GM12891 (cell line): ENCODE measurements at places on chromosomes 1 and 21.

GRCh38 chr1:187037973-187038553 is 209.3 kb downstream of the PLA2G4A start:
- no peak for DNase-seq

DNA sequence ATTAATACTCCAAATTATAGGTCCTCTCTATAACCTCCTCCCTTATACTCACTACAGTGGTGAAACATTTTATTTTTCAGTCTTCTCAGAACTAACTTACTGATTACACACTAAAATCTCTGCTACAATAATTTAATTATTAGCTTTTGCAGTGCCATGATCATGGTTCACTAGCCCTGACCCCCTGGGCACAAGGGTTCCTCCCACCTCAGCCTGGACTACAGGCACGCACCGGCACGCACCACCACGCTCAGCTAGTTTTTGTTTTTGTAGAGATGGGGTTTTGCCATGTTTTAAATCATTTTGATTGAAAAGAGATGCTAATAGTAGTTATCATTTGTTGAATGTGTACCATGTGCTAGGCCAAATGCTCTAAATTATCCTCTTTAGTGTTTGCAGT is 6.3 kb downstream of the PATJ start:
- DNase-seq, result no peak

DNA sequence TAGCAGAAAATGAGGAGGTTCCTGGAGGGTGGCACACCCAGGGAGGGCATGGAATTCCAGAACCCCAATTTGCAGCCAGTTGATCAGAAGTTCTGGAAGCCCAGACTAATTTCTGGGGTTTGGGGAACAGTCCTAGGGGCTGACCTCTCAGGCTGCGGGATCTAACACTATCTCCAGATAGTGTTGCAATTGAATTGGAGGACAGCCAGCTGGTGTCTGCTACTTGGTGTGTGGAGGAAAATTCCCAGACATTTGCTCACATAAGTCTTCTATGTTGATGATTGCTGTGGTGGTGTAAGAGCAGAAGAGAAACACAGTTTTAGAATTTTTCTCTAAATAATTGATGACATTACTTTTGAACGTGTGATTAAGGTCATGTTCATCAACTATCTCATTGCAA is 154.3 kb upstream of the RNPC3 start:
- DNase-seq, result no peak

- DNase-seq, result no peak
Observed at GRCh38 chr1:33848205-33848937, 15.5 kb upstream of the HMGB4 start.

DNA sequence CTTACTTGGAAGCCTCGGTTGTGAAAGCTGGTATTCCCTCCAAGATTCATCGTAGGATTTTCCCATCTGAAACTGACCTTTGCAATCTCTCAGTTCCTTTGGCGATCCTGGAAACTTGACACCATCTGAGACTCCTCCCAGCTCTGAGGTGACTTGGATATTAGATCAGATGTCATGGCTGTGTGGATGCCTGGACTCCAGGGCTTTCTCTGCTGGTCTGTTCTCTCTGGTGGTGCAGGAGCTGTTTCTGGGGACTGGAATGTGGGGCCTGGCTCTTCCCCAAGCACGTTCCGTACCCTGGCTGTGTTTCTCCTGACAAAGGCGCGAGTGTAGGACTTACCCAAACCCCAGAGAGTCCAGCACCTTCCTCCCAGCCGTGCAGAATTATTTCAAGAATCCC is 252.2 kb downstream of the RPS6KC1 start:
- DNase-seq, result no peak

DNA sequence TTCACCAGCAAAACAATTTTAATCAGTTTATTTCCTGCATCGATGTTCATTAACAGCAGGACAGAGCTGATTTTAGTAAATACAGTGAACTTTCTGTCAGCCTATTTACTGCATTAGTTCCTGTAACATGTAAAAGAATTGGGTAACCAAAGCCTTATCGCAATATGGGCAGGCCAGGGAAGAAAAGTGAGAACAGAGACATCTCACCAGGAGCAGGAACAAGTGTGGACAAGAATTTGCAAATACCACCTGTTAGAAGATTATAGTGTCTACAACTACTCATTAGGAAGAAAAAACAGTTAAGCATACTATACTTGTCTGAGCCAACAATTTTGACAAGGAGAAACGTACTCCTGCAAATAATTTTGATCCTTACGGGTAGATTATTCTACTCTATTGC is 1293.9 kb downstream of the PLA2G4A start:
- DNase-seq, result no peak

DNA sequence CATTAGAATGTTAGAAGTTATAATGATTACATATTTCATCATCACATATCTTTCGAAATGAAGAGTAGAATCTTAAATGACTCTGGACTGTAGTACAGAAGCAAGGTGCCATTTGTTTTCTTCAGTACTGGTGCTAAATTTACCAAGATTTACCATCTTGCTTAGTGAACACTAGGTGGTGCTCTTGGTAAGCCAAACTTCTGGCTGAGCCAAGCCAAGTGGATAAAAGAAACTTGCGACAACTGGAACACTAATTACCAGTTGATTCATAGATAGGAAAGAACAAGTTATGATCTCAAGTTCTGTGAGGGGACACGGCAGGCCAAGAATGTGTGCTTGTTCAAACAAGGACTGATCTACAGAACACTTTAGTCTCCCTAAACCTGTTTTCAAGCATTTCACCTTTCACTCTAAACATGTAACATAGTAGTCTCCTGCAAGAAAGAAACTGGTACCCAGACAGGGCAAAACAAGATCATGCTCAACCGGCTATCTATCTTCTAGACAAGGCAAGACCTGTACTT is 19.8 kb downstream of the SPRTN start:
- DNase-seq, result peak; percentile 23

DNA sequence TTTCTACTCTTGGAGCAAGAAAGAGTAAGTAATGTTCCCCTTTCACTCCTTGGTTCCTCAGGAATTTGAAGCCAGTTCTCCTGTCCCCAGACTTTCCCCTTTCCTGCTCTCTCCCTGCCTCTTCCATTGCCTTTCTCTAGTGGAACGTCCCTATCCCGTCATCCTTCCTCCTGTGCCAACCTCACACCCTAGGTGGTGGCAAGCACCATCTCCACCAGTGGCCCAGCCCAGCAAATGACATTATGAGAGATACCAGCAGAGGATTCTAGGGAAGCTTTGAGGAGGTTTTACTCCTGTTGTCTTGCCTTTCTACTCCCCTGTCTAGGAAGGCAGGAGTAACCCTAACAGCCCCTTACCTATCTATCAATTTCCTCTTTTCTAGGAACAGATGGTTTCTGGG is 8.1 kb upstream of the TACSTD2 start:
- DNase-seq, result no peak

GRCh38 chr1:42350086-42350485 is 15.1 kb upstream of the FOXJ3 start:
- no peak for DNase-seq

GRCh38 chr21:32348604-32349332 is 44.0 kb downstream of the URB1 start:
- no peak for DNase-seq

DNA sequence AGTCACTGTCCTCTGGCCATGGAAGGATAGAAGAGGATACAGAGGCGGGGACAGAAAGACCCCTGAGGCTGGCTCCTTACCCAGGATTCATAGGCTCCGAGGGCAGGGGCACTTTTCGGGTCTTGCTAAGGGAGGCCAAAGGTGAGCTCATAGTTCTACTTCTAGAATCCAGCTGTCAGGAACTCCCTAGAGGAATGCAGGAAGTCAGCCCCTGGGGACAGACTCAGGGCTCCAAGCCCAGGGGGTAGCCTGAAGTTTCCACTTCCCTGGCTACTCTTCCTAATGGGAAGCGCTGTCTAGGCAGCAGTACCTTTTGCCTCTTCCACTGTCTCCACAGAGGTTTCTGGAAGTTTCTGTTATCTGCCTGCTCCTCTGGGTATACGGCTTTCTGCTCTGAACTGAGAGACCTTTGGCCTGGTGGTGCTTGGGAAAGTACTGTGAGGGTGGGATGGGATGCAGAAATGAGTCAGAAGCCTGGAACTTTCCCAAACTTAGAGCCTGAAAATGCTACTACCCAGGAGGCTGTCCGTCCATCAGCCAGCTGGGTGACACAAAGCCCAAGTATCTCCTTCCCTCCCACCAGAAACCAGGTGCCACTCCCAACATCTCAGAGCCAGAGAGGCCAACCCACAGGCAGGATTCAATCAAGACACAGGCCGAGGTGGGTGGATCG is 3.6 kb downstream of the UBXN11 start:
- DNase-seq, result no peak

DNA sequence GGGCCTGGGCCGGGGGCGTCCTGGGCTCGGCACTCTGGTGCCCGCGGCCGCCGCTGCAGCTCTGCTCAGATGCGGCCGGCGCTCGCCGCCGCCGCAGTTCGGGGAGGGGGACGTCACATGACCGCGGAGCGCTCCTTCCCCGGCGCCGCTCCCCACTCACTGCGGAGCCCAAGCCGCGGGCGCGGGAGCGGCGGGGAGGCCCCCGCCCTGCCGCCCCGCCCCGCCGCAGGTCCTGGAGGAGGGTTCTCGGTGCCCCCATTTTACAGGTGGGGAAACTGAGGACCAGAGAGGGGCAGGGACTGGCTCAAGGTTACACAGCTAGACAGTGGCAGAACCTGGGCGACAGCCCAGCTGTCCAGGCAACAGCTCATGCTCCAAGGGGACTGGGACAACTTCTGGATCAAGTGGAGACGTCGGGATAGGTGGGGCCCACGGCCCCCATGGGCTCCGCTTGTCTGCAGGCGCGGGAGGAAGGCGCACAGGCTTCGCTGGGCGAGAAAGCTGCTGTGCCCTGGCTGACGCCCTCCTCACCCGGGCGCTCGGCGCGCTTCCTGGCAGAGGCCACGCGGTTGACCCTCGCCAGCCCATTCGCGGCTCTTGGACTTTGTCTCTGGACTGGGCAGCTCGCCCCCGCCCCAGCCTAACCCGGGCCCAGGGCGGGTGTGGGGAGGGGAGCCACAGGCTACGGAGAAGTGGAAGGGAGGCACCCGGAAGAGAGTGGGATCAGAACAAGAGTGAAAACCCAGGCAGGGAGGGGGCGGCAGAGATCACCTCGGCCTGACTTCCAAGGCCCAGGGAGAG is at the start of gene RAP1GAP:
Gene RAP1GAP, minus strand, starts transcription at position 100 of the 801 bp plus-strand sequence. CDS start 49,325 bp downstream, outside the sequence.
- no peak for DNase-seq

DNA sequence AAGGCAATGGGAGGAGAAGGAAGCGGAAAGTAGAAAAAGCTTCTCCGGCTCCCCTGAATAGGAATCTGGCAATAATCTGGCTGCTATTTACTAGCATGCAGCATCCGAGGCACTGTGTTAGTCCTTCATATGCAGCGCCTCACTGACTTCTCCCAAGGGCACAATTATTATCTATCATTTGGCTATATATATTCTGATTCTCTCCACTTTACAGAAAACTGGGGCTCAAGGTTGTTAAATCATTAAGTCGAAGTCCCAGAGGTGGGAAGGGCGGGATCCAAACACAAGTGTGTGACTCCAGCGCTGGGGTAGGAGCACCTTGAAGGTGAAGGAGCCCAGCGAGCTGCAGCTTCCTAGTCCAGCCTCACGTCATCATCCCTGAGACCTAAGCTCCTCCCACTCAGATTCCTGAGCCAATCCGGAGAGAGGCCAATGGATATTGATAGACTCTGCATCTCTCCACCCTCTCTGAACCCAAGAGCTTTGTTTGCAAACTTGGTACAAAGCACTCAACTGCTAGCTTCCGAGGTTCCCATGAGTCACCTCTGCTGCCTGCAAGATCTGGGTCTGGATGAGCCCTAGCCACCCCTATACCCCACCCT is 16.6 kb upstream of the EYA3 start:
- no peak for DNase-seq

- no peak for DNase-seq
Observed at GRCh38 chr1:20405893-20406604, 80.0 kb downstream of the CAMK2N1 start.

- no peak for DNase-seq
Observed at GRCh38 chr1:186050360-186050759, 316.2 kb downstream of the HMCN1 start.

DNA sequence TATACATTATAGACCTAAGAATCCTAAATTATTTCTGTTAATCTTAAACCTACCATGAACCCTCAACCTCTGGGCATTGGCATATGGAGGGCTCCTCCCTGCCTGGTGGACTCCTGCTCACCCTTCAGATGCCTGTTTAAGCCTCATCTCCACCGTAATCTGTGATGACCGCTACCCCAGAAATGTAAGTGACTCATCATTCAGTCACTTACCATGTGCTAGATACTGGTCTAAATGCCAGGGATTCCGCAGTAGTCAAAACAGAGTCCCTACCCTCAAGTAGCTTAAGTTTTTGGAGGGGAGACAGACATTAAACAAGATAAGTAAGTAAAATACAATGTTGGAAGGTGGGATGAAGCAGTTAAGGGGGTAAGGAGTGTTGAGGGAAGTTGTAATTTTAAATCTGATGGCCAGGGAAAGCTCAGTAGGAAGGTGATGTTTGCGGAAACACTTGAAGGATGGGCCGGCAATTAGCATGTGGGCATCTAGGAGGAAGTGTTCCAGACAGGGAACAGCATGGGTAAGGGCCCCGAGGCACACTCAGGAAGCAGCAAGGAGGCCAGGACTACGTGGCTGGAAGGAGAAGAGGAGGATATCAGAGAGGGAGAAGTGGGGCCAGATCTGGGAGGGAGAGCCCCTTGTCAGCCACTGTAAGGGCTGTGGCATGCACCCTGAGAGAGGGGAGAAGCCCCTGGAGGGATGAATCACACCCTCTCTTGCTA is 141.7 kb upstream of the HOOK1 start:
- no peak for DNase-seq

DNA sequence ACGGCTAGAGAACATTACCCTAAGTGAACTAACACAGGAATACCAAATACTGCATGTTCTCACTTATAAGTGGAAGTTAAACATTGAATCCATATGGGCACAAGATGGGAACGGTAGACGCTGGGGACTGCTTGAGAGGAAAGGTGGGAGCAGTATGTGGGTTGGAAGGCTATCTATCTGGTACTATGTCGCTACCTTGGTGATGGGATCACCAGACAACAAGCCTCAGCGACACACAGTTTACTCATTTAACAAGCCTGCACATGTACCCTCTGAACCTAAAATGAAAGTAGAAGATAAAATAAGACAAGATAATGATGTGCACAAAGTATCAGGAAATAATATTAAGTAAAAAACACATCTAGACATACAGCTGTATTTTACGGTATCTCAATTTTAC is 819 bp downstream of the PYHIN1 start:
- no peak for DNase-seq

- DNase-seq, result no peak
Observed at GRCh38 chr1:2234762-2235113, 6.6 kb downstream of the SKI start.

GRCh38 chr1:230011333-230012092 is 55.5 kb upstream of the GALNT2 start:
- DNase-seq, result no peak

- no peak for DNase-seq
Observed at GRCh38 chr1:216846339-216846738, 123.1 kb upstream of the ESRRG start.

- DNase-seq, result no peak
Observed at GRCh38 chr1:204376919-204377799, 17.4 kb upstream of the PLEKHA6 start.

DNA sequence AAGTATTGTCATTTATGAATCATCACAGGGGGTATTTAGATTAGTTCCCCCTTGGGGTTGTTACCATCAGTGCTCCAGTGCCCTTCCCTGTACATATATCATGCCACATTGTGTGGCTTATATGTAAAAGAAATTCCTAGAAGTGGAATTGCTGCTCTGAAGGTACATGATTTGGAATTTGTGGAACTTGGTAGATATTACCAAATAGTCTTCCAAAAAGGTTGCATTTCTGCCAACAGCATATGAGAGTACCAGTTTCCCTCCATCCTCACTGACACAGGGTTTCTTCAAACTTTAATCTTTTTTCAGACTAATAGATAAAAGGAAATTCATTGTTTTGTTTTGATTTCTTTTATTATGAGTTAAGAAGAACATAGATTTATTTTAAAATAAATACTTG is 41.3 kb downstream of the AKNAD1 start:
- DNase-seq, result no peak

- no peak for DNase-seq
Observed at GRCh38 chr1:50861772-50862171, 98.3 kb downstream of the FAF1 start.
